NCI-H1436 treated with DMSO at 0.1 percent for 48 hours (cell line): ENCODE measurements at places on chromosomes 4 and X.

DNA sequence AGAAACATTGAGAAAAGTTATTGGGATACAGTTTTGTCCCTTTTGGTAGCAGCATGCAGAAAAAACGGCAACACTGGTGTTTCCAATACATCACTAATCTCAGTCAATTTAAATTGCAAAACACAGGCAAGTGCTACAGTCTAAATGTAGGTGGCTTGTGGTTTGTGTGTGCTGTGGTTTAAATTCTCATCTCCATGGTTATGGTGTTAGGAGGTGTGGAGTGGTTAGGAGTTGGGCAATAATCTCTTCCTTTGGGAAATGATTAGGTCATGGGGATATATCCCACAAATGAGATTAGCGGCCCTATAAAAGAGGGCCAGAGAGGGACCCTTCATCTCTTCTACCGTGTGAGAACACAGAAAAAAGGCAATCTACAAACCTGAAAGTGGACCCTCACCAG is 1344.3 kb downstream of the ADGRL3 start:
- no peak for DNase-seq

GRCh38 chr4:42396752-42397634 is at the start of gene SHISA3:
TSS of gene SHISA3 (plus strand) at chr4:42397488. CDS start at chr4:42398057, 569 bp downstream.
- DNase-seq, result no peak

DNA sequence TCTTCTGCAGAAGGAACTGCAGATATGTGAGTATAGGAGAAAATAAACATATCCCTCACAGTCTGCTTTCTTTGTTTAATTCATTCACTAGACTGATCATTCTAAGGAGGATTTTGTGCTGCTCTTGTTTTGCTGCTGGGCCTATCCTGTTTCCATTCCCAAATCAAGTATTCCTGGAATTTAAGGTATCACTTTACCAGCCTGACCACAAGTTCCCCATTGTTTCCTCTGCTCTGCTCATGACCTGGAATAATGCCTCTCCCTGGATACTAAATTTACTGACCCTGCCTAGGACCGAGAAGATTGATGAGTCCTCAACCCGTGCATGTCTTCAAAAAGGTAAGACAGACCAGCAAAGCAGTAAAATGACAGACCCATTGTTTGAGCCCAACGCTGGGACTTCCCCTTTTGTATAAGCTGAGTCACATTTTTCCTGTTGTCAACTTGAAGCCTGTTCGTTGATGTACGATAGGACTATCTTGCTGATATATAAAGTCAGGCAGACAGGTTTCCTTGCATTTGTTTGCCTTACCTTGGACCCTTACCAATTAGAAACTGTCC is 85.5 kb upstream of the TET2 start:
- DNase-seq, result no peak

DNA sequence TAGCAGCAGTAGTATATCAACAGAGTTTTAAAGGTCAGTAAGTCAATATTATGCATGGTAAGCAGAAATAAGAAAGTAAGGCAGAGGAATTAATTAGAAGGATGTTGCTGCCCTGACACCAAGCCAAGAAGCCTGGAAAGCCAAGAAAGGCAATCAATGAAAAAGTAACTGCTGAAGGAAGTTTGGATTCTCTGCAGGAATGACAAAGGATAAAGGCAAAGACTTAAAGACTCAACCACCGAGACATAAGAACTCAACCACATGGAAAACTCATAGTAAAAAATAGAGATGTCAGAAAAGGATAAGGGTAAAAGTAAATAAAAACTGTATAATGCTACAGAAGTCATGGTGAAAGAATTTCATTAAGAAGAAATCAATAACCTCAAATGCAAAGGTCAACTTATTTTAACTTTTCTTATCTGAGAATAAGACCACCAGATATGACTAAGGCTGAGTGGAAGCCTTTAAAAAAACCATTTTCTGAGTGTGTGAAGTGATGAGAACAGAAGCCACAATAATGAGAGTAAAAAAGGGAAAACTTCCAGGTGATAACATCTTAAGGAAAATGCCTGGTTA is 55.2 kb downstream of the NEK1 start:
- DNase-seq, result no peak

DNA sequence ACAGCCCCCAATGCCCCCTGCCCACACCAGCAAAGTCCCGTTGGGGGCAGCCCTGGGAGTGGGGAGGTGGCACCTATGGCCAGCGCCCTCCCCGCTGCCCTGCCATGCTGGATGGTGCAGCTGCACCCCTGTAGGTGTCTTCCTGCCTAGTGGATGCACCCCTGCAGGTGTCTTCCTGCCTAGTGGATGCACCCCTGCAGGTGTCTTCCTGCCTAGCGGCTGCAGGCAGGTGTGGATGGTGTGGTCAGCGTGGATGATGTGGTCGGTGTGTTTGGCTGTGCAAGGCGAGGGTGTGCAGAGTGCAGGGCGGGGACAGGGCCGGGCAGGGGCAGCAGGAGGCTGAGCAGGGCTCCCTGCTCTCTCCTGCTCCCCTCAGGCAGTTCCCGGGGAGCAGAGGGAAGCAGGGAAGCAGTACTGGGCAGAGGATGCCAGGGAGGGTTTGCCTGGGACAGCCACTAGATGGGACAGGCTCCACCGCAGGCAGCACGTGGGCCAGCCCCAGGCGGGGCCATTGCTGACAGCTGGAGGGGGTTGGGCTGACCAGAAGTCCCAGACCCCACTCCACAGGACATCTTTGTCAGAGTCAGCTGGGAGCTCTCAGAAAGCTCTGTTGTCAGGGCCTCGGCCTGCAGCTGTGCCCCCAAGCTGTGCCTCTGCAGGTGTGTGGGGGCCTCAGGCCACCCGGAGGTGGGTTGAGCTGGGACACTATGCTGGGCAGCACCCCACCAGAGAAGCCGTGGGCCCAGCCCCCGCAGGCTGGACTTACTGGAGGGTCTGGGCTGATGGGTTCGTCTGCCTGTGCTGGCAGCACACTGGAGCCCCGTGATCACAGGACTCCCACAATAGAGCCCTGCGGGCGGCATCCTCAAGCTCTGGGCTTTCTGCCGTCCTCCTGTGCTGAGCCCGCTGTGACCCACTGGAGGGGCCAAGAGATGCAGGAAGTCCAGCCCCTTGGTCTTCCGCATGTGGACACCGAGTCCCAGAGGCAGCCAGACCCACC is 23.7 kb downstream of the DOK7 start:
- DNase-seq, result no peak

DNA sequence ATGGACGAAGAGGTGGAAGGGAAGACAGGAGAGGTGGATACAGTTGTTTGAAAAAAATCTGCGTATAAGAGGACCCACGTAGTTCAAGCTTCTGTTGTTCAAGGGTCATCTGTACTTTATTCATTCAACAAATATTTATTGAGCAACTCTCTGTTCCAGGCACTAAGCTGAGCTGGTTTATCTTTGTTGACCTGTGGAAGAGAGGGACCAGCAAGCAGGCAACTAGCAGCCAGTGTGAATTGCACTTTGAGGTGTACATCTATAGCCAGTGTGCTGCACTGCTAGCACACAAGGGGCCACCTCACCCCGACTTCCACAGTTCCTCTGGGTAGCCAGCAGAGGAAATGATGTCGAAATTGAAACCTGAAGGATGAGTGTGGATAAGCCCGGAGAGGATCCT is 191.4 kb downstream of the SOWAHB start:
- DNase-seq, result no peak

- DNase-seq, result peak; percentile 7
Observed at GRCh38 chr4:144174401-144175067, 34.0 kb upstream of the GYPA start.

GRCh38 chr4:8870647-8871416 is 807 bp downstream of the HMX1 start:
- DNase-seq, result no peak

DNA sequence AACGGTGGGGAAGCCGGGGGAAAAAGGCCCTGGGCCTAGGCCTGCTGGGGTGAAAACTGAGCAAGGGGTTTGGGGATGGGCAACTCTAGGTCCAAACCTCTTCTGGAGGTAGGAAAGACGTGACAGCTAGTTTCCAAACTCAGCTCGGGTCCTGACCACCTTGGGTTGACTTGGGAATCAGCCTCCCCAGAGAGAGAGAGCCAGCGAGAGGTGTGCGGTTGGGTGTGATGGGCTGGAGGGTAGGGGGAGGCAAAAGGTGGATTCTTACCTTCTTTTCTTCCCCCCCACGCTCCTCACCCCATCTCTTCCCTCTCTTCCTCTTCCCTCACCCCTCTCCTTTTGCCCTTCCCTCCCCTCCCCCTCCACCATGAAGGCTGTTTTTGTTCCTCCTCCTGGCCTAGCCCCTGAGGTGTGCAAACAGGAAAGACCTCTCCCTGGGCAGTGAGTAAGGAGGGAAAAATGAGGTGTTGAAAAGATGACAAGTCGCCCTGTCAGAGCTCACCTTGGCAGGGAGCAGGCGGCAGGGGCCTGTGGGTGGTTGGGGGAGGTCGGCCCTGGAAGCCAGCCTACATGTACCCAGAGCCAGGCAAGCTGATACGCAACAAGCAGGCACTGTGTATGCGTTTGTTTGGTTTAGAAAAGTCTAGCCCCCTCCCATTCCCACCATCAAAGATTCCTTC is 14.8 kb downstream of the PJA1 start:
- no peak for DNase-seq

DNA sequence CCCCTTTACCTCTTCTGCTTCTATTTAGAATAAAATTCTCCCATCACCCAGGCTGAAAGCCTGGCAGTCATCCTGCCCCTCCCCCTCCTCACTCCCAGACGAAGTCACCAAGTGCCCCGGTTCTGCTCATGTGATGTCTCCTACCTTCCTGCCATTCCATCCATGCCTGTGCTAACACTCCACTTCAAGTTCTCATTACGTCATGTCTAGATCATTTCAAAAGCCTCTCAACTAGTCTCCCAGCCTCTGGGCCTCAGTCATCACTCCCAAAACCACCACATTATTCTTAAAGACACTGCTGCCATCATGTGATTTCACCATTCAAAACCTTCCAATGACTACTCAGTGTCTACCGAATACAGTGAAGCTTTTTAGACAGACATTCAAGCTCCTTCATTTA is 17.2 kb upstream of the HOPX start:
- DNase-seq, result no peak

- no peak for DNase-seq
Observed at GRCh38 chr4:8321771-8322170, 52.2 kb downstream of the HTRA3 start.

DNA sequence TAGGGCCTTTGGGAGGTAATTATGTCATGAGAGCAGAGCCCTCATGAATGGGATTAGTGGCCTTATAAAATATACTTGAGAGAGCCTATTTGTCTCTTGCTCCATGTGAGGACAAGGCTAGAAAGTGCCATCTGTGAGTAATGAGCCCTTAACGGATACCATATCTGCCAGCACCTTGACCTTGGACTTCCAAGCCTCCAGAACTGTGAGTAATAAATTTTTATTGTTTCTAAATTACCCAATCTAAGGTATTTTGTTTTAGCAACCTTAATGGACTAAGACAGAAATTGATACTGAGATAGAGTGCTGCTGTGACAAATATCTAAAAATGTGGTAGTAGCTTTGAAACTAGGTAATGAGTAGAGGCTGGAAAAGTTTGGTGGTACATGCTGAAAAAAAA is 285.0 kb upstream of the DIPK2B start:
- no peak for DNase-seq

DNA sequence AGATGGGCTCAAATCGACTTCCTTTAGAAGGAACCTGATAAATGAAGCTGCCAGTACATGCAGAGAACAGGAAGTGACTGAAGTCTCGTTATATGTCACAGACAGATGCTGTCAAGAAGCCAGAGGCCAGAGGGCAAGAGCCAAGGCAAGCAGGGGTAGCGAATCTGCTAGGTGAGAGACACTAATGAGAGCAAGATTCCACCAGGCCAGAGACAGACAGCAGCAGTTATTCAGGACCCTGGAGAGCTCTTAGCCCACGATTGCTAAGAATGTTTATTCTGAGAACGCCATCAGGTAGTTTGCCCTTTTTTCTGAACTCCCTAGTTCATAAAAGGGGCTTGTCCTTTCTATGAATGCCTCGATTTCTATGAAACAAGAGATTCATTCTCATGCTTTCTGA is 73.7 kb downstream of the BEND2 start:
- no peak for DNase-seq

GRCh38 chr4:164937576-164938270 is 39.7 kb downstream of the TRIM61 start:
- no peak for DNase-seq

- DNase-seq, result peak; percentile 28
Observed at GRCh38 chr4:73603271-73603710, 16.9 kb downstream of the RASSF6 start.

DNA sequence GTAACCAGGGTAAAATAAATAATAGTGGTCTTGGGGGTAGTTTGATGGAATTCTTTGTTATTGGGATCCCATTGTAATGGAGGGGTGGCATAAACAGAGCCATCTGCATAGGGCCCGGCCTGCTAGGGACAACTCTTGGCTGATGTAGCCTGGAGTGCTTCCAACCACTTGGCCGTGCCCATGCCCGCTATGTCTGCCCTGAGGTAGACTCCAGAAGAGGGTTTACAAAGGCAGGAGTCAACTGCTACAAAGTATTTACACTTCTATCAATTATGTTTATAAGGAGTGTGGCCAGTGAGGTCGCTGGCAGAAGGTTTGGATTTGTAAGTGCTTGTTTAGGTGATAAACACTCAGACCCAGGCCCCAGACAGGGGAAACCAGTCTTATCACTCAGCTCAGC is 8.1 kb downstream of the RASL11B start:
- DNase-seq, result no peak
